Naive thymus-derived CD8-positive, alpha-beta T cell (primary cell): ENCODE measurements at places on chromosomes 7 and 10. TPM values are rescaled to one million over a fixed set of nuclear protein-coding genes. Genes with fewer than 3 reads are reported as not detected.

NAT16 gene
- total RNA-seq: not detected

STEAP2 gene
- total RNA-seq: not detected

TIMM23B gene
- total RNA-seq: 32.3 TPM

CTAGE4 gene
- total RNA-seq: 1.8 TPM

UTF1 gene
- total RNA-seq: not detected

GNGT1 gene
- not detected for total RNA-seq

PNLIP gene
- not detected for total RNA-seq

HKDC1 gene
- 0.65 TPM for total RNA-seq

MIOS gene
- 35.2 TPM for total RNA-seq

LRIT1 gene
- total RNA-seq: not detected

ACSM6 gene
- total RNA-seq: not detected

MUC12 gene
- not detected for total RNA-seq

FIGNL1 gene
- 14.8 TPM for total RNA-seq

SYT15B gene
- total RNA-seq: not detected

ATG9B gene
- 34.6 TPM for total RNA-seq

PSPH gene
- total RNA-seq: 6.2 TPM

CFAP58 gene
- not detected for total RNA-seq

PRSS37 gene
- not detected for total RNA-seq

GDF2 gene
- not detected for total RNA-seq

KIF5B gene
- 46.6 TPM for total RNA-seq

ATP6V0A4 gene
- not detected for total RNA-seq

KDM7A gene
- 65.4 TPM for total RNA-seq

URGCP gene
- 27.9 TPM for total RNA-seq

ANKIB1 gene
- total RNA-seq: 91.0 TPM

HOXA4 gene
- total RNA-seq: not detected

ARMC3 gene
- total RNA-seq: not detected

SUFU gene
- total RNA-seq: 14.3 TPM

COL17A1 gene
- total RNA-seq: not detected

MACROH2A2 gene
- 7.2 TPM for total RNA-seq

ADCYAP1R1 gene
- not detected for total RNA-seq

GCC1 gene
- total RNA-seq: 20.8 TPM

SPDYE2 gene
- total RNA-seq: 0.41 TPM

AOC1 gene
- not detected for total RNA-seq

GPRIN2 gene
- not detected for total RNA-seq

CH25H gene
- not detected for total RNA-seq

BLNK gene
- 5.6 TPM for total RNA-seq

TEX36 gene
- not detected for total RNA-seq

VSIR gene
- 114 TPM for total RNA-seq

CRPPA gene
- 1.6 TPM for total RNA-seq

SLC26A3 gene
- not detected for total RNA-seq

BMPER gene
- not detected for total RNA-seq

SKAP2 gene
- 7.5 TPM for total RNA-seq

CPN1 gene
- total RNA-seq: not detected

HOXA6 gene
- total RNA-seq: not detected

SPDYE18 gene
- 3.0 TPM for total RNA-seq

ATXN7L1 gene
- total RNA-seq: 35.1 TPM

FRMPD2 gene
- total RNA-seq: not detected

VAX1 gene
- total RNA-seq: not detected

BHLHA15 gene
- total RNA-seq: not detected

GJD4 gene
- not detected for total RNA-seq

WIPF3 gene
- not detected for total RNA-seq

NOS3 gene
- total RNA-seq: 1.7 TPM

SFRP4 gene
- total RNA-seq: not detected

KAZALD1 gene
- total RNA-seq: not detected

INA gene
- not detected for total RNA-seq
